ELR (cell line): ENCODE measurements at places on chromosomes 7 and 10.

DNA sequence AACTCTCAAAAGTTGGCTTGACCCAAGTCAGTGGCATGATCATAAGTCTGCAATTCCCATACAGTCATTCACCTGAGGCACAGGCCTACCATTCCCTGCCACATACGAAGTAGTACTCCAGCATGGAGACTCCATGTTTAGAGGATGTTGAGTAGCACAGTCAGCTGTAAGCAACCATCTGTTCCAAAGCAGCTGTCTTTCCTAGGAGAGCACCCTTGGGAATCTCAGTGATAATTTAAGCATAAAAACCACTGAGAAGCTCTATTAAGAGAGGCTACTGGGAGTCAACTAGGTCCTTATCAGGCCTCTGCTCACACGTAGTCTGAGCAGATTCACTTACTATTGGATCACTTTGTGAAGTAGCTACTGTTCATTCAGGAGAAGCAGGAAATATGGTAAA, 61.6 kb upstream of the UNC5B start:
- DNase-seq = no peak

DNA sequence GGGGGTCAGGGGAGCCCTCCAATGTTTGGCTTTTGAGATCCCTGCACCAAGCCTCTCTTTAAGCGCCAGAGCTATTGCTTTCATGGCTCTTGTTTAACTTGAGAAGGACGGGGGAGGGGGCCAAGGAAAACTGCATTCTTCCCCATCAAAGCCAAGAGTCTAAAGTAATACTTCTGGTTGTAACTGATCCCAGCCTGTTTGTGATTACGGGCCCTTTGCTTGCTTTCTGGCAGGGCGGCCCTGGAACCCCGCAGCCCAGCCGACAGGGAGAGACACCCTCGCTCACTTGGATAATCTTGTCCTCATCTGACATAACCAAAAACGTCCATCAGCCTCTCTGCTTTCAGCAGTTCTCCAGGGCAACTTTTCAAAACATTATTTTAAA, 154.7 kb downstream of the NEURL1 start:
- DNase-seq = no peak

DNA sequence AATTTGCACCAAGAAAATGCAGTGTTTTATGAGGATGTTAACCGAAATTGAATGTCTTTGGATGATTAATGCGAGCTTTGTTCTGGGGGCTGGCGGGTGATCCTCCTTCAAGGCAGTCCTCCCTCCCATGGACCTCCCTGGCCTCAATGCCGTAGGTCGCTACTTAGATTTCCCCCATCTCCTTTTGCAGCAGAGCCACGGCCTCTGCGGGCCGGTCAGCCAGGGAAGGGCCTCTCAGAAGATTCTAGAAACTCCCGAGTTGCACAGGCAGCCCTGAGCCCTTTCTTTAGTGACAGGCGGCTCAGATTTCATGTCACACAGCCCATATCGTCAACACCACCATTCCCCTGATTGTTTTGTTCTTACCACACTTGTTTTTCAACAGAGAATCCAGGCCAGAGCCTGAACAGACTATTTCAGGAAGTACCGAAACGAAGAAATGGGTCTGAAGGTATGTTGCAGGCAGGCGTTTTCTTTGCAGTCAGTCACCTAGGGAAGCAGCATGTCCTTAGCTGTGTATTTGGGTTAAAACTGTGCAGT, 88.2 kb upstream of the SH2B2 start:
- DNase-seq = no peak

DNA sequence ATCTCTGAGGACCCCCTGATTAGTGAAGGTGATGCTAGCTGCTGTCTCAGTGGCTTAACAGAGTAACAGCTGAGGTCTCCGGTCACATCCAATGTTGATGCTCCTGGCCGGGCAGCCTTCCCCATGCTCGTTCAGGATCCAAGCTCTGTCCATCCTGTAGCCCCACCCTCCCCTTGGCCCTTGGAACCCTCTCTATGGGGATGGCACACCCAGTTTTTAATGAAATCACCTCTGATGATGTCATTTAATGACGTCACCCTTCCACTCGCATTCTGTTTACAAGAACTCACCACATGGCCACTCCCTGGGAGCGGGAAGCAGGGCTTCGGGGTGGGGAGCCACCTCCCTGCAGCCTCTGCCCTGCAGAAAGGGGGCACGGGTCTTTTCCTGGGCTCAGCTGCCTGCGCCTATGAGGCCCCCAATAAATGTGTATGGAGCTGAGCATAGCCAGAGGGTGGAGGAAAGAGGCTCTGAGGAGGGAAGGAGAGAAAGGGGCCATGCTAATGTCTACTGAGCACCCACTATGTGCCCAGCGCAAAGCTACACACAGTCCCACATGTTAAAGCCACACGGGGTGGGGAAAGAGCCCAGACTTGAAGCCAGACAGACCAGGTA, 95.5 kb downstream of the OAT start:
- peak; percentile 13 for DNase-seq

- DNase-seq = peak; percentile 41
These were observed 29.5 kb upstream of the ARHGAP22 start for GRCh38 chr10:48634198-48634983.

GRCh38 chr7:40827222-40828085, 692.6 kb downstream of the SUGCT start:
- DNase-seq = peak; percentile 24

DNA sequence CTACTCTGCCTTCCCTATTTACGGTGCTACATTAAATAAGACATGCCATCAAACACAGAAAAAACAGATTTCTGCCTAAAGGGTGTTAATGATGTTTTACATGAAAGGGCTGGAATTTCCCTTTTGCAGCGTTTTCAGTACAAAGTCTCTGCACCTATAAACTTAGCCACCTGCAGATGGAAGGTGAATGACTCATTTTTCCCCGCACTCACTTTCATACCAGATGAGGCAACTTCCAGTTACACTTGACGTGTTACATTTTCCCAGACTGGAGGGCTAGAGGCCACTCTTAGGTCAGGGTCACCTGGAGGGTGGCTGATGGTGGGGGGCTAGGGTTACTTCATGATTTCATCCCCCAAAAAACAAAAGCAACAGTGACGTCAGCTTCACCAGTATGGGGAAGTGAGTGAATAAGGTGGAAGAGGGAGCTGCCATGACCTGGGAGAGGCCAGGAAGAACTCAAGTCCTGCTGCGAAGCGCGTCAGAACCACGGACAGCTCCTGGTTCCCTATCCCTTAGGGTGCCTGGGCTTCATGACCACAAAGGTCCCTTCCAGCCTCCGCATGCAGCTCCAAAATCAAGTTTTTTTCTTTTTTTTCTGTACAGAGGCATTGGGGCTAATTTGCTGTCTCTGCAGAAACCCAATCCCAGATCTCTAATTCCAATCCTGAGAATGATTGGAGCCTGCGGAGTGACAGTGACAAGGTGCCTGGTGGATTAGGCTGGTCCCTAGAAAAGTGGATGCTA, 94.0 kb downstream of the ADARB2 start:
- DNase-seq = no peak

GRCh38 chr10:29784175-29784773, 149.5 kb upstream of the SVIL start:
- peak; percentile 100 for DNase-seq

GRCh38 chr7:105073143-105073542, 59.1 kb downstream of the KMT2E start:
- DNase-seq = no peak

- no peak for DNase-seq
These were observed 1.1 kb downstream of the KEL start for GRCh38 chr7:142960955-142961512.

DNA sequence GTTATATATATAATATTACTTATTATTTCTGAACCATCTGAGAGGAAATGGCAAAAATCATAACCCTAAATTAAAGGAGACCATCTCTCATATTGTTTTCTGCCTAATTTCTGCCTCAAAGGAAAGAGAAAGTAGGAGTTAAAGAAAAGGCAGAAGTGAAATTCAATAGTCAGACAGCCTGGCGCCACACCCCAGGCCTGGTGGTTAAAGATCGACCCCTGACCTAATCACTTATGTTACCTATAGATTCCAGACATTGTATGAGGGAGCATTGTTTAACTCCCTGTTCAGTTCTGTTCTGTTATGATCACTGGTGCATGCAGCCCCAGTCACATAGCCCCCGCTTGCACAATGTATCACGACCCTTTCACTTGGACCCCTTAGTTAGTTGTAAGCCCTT, 24.9 kb upstream of the CHST3 start:
- DNase-seq = no peak

DNA sequence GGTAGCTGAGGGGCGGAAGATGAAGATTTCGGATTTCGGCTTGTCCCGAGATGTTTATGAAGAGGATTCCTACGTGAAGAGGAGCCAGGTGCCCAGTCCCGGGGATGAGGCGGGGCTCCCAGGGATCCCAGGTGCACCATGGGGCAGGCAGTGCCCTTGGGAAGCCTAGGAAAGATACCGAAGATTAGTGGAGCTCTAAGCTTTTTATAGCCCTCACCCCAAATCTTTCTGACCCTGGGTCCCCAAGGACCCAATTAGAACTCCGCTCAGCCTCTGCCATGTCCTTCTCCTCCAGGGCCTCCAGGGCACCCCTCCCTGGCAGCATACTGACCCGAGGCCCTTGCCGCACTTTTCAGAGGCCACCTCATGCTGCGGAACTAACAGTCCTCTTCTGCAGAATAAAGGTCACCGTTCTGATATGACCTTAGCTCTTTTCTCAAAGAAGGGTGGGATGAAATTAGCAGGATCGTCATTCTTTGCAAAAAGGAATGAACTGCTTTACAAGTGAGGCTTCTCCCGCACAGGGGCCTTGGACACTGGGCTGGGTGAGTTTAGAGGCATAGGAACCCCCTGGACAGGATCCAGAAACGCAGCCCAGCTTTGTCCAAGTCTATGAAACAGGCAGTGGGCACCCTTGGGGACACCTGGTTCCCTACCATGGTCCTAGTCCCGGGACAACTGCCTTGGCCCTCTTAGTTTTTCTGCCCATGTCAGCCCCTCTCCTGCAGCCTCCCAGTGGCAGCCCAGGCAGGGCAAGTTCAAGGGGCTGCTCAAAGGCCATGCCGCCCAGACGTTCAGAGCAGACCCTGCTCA, 17.9 kb upstream of the CSGALNACT2 start:
- DNase-seq = no peak

DNA sequence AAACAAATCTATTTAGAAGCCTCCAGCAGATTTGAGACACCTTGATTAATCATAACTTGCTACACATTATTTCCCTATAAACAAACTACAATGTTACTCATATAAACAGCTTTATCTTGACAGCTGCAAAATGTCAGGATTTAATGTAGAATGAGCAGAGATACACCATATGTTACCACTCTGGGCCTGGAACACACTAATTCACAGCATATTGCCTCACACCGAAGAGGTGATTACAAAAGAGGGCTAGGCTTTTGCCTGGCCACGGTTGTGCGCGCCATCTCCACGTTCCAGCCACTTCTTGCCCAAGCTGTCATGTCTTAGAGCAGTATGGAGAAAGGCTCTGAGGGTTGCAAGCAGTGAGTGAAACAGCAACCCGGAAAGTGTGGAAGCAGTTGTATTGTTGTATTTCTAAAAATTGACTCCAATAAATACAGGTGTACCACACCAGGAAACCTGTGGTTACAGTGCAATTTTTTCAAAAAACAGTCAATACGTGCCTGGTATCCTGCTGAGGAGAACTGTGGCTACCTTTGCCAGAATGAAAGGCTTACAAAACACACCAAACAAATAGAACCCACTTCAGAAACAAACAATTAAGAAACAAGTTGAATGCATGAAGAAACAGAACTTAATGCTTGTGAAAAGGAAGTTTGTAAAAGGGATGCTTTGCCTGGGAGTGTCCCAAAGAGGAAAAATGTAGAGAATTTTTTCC, 498.1 kb downstream of the PLXNA4 start:
- DNase-seq = no peak

DNA sequence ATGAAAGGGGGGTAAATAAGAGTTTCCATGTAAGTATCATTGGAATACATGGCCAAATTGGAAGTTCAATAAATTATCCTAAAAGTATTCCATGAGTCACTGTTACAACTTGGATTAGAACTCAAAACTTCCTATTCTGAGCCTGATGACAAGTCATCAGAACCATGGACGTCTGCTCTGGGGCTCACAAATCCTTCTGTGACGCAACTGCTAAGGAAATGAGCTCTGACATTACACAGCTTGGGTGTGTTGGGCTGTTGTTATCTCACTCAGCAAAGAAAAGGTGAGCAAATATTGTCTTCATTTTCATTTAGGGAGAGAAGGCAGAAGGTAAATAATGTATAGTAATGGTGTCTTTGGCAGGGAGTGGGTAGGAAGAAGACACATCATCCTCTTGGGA, 214.8 kb upstream of the ADO start:
- DNase-seq = no peak
